ENCODE measurements at places on chromosomes 4 and X.

DNA sequence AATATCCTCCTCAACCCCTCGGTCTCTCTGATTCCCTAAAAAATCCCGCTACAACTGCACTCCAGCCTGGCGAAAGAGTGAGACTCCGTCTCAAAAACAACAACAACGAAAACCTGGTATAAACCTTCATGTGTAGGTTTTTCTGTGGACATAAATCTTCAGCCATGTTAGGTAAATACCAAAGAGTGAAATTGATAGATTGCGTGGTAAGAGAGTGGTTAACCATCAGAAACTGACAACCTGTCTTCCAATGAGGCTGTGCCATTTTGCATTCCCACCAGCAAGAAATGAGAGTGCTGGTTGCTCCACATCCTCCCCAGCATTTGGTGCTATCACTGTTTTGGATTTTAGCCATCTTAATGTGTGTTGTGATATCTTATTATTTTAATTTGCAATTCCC, 10.9 kb downstream of the TBC1D19 start:
- no peak for DNase-seq

GRCh38 chr4:144582975-144583374, 63.0 kb upstream of the HHIP start:
- DNase-seq: no peak

DNA sequence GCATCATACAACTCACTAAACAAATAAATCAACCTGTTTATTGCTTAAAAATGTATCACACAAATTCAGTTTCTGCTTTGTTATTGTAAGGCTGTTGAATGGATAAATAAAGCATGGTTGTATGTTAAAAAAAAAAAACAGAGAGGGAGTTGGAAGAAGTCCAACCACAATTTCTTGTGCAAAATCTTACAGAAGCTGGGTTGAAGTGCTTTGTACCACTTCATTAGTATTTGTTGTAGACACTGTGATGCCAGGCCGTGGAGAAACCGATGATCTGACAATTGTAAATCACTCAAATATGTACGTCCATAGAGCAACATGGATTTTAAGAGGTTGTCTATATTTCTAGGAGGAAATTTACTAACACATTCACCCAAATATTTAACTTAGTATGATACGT, 132.6 kb upstream of the MXRA5 start:
- DNase-seq: no peak

- DNase-seq: no peak
These were observed 446 bp upstream of the FAM50A start for GRCh38 chrX:154443479-154443910.

DNA sequence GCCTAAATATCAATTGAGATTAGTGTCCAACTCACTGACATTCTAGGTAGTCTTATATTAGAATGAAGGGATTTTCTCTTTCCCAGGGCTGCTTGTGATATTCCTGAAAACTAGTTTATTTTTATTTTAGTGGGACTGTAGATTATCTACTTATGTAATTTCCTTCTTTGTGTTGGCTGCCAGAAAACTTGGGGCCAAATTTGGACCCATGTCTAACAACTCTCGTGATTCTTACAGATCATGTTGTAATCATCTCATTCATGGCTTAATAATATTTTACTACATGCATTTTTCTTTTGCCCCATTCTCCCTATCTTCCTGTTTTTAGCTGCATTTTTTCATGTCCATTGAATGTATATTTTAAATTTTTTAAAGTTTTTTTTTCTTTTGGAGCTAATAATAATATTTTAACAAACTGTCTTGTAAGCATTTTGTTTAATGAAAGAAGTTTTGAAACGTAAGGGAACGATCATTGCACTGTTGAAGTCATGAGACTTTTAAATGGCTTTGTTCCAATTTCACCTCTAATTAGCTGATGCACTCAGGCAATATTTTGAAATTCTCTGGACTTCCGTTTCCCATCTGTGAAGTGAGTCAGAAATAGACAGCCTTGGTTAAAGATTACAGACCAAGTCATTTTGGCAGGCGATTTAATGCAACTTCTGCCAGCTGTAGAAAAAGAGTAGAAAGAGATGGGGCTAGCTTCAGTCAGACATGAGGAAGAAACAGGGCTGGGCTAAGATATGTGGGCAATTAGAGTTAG, 14.3 kb upstream of the TDO2 start:
- no peak for DNase-seq

All from activated T-cell treated with anti-CD3 and anti-CD28 coated beads, Interleukin-2, amount 50 U/mL, for 1 hour (primary cell).